ENCODE measurements at places on chromosomes 1 and 21.

DNA sequence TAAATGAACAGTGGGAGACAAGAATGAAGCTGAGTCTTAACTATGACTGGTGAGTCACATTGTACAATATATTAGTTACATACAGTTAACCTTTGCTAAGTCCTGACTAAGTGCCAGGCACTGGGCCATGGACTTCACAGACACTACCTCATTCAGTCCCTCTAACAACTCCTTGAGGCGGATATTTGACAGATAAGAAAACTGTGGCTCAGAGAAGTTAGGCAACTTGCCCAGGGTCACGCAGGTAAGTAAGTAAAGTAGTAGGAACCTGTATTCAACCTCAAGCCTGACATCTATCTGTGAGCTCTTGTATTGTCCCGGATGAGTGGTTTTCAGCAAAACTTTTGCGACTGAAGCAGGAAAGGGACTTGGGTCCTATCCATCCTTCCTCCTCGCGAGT is 62.1 kb downstream of the GNG12 start:
- DNase-seq = peak; percentile 83

- DNase-seq = no peak
Measured at GRCh38 chr1:224274970-224275626, 54.9 kb downstream of the NVL start.

DNA sequence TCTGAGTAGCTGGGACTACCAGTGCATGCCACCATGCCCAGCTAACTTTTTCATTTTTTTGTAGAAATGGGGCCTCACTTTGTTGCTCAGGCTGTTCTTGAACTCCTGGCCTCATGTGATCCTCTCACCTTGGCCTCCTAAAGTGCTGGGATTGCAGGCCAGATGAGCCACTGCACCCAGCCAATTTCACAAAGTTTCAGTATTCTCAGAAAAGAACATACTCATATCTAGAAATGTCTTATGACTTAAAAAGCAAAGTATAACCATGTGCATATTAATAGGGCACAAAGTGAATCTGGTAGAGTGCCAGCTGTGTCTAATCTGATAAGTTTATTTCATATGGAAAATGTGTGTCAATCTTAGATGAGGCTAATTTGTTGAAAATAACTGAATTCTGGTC is 87.5 kb upstream of the CACYBP start:
- DNase-seq = no peak

DNA sequence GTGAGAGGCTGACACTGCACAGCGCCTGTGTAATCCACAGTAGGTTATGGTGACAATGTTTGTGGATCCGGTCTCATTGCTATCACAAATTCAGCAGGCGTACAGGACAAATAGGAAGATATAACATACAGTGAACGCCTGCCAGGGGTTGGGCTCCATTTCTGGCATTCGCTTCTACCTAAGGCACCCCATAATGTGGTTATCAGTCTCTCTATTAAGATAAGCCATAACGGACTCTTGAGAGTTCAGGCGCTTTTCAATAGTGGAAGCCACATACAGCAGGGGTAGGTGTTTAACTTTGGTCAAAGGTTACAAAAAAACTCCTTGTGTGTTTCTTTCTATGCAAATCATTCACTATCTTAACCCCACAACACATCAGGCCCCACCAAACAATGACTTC is 72.8 kb downstream of the SIPA1L2 start:
- DNase-seq = no peak

DNA sequence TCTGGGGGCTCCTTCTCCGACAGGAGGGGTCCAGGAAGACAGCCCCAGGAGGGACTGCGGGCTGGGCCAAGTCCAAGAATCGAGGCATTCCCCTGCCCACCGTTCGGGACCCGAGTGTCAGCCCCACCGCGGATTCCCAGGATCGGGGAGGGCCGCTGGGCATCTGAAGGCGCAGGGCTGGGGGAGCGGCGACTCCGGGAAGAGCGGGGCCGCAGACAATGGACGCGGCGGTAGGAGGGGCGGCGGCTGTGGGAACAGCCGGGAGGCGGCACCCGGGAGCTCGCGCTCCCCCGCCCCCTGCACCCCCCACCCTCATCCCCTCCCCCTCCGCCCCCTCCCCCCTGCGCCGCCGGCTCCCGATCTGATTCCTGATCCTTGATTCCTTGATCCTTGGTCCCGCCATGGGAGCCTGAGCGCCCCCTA is at the start of gene VANGL2:
Gene VANGL2, plus strand, starts transcription at position 342 of the 423 bp plus-strand sequence. CDS start 15,274 bp downstream, outside the sequence.
- DNase-seq = no peak

GRCh38 chr1:233031521-233031920 is 81.1 kb downstream of the NTPCR start:
- no peak for DNase-seq

- DNase-seq = no peak
Measured at GRCh38 chr1:27668808-27669723, 2.9 kb downstream of the IFI6 start.

GRCh38 chr1:44261962-44262361 is 48.7 kb downstream of the DMAP1 start:
- DNase-seq = no peak

DNA sequence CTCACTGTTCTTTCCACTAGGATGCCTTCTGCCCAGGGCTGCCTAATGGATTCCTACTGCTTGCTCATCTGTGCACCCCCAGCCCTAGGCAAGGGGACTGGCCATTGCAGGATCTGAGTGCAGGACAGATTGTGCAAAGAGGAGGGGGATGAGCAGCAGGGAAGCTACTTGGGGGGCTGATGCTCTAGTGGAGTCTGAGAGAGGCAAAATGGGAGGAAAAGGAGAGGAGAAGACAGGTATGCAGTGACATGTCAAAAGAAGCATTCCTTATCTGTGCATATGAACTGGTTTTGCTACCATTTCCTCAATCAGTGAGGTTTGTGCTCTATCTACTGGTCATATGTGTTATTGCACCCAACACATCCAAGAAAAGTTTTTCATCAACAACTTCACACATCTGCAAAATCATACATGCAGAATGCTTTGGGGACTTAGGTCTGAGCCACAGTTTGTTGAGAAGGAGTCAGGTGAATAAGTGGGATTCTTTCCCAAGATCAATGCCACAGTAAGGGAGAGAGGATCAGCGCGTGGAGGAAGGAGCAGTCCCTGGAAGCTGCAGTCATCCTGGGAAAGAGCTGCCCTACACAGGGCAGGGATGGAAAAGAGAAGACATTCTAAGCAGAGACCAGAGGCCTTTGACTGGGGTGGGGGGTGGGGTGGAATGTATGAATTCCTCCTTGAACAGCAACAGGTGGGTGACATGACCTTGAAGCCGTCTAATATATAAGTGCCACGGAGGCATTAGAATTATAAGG is 14.4 kb downstream of the SLC5A9 start:
- DNase-seq = no peak

- no peak for DNase-seq
Measured at GRCh38 chr1:65056234-65056633, 89.9 kb upstream of the JAK1 start.

DNA sequence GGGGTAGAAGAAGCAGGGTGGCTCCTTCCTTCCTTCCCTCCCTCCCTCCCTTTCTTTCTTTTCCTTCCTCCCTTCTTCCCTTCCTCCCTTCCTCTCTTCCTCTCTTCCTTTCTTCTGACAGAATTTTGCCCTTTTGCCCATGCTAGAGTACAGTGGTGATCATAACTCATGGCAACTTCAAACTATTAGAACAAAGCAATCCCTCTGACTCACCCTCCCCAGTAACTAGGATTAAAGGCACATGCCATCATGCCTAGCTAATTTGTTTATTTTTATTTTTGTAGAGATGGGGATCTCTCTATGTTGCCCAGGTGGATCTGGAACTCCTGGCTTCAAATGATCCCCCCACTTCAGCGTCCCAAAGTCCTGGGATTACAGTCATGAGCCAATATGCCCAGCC is 10.0 kb upstream of the RPE65 start:
- DNase-seq = no peak

DNA sequence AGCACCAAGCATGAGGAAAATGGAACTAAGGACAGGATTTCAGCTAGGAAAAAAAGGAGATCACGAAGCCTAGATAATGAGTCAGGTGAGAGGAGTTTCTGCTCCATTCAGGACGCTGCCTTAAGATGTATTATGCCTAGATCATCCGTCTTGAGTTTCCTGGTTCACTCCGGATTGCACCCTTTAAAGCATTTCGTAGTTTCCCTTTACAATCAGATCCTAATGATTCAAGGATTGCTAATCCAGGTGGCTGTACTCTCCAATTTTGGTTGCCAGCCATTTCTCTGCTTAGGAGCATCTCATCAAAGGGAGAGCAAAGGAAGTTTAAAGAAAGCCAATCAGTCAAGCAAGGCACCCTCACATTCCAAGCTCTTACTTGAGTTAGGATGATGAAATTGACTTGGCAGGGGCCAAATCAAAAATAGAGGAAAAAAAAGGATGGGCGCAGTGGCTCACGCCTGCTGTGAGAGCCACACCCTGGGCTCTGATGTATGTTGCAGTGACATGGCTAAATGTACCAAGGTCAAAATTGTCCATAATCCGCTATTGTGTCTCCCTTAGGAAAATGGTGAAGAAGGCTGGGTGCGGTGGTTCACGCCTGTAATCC is 156.9 kb upstream of the SOD1 start:
- DNase-seq = no peak

GRCh38 chr1:206672011-206672688 is 12.6 kb upstream of the MAPKAPK2 start:
- no peak for DNase-seq

GRCh38 chr1:171438441-171438840 is 46.9 kb upstream of the PRRC2C start:
- no peak for DNase-seq

DNA sequence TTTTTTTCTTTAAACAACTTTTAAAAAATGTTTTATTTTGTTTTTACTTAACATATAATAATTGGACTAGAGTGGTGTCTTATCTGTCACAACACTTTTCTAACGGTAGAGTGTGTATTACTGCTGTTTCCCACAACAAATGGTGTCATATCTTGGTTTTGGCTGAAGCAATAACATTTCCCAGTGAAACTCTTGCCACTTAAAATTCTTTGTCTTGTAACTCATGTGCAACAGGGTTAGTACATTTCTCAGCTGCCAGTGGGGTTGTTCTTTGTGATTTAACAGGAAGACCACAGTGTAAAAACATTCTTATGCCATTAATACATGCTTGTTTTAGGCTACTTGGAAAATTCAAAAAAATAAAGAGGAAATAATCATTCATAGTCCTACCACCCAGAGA is 43.5 kb downstream of the ALPL start:
- no peak for DNase-seq

GRCh38 chr1:159965263-159965662 is 11.2 kb upstream of the SLAMF9 start:
- no peak for DNase-seq

DNA sequence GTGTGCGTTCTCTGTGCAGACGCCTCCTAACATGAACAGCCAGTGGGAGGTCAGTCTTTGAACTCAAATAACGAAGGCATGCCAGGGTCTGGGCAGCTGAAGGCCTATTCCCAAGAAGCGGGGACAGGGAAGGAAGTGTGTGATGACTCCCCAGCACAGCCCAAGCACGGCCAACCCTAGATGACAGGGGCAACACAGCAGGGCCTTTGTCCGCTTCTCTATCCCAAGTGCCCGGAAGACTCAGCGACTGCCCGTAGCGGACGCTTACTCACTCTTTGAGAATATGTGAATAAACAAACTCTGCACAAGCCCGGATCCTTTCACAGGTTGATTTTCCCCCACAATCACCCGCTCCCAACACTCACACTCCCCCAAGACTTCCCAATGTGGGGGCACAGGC is 11.2 kb downstream of the C1orf198 start:
- DNase-seq = no peak

DNA sequence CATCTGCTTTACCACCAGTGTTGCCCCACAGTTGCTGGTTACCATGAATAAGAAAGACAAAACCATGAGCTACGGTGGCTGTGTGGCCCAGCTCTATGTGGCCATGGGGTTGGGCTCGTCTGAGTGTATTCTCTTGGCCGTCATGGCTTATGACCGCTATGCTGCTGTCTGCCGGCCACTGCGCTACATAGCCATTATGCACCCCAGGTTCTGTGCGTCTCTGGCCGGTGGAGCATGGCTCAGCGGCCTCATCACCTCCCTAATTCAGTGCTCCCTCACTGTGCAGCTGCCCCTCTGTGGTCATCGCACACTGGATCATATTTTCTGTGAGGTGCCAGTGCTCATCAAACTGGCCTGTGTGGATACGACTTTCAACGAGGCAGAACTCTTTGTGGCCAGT is 14.0 kb downstream of the OR2G6 start:
- no peak for DNase-seq

DNA sequence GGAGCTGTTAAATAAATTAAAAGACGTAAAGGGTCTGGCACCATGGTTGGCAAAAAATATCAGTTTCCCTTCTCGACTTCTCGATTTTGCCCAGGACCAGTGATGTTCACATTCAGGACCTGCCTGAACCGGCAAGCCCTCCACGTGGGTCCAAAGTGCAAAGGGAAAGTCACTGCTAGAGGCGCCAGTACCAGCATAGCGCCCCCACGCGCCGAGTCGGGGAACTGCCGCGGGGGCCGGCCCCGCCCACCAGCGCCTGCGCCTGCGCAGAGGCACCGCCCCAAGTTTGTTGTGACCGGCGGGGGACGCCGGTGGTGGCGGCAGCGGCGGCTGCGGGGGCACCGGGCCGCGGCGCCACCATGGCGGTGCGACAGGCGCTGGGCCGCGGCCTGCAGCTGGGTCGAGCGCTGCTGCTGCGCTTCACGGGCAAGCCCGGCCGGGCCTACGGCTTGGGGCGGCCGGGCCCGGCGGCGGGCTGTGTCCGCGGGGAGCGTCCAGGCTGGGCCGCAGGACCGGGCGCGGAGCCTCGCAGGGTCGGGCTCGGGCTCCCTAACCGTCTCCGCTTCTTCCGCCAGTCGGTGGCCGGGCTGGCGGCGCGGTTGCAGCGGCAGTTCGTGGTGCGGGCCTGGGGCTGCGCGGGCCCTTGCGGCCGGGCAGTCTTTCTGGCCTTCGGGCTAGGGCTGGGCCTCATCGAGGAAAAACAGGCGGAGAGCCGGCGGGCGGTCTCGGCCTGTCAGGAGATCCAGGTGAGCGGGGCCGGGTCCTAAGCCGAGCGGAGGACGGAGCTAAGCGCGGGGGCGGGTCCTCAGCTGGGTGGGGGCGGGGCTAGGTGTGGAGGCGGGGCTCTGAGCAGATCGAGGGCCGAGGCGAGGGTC is at the start of gene PINK1:
Gene PINK1, plus strand, starts transcription at position 269 of the 875 bp plus-strand sequence. Its CDS starts 91 bp downstream, at position 360.
- DNase-seq = no peak

DNA sequence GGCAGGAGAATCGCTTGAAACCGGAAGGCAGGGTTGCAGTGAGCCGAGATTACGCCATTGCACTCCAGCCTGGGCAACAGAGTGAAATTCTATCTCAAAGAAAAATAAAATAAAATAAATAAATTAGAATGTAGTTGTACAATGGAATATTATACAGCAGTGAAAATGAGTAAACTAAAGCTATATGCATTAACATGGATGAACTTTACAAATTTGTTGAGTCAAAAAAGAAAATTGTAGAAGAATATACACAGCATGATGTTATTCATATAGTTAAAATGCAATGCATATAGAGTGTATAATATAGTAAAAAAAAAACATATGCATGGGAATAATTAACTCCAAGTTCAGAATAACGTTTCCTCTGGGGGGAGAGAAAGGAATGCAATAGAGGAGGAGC is 11.0 kb upstream of the NAV1 start:
- DNase-seq = no peak

All from vagina (tissue), 2 donors.